H9 (cell line): ENCODE measurements at places on chromosomes 4 and X. TPM values are rescaled to one million over a fixed set of nuclear protein-coding genes. Genes with fewer than 3 reads are reported as not detected.

EGF gene
- 1.1 and 1.5 TPM in 2 replicates for total RNA-seq

BEX1 gene
- total RNA-seq = 48.1 and 51.7 TPM in 2 replicates

SLC10A4 gene
- total RNA-seq = 1.6 and 1.7 TPM in 2 replicates

REELD1 gene
- not detected in 2 replicates for total RNA-seq

ETDA gene
- total RNA-seq = not detected in 2 replicates

BEX5 gene
- 7.5 and 7.7 TPM in 2 replicates for total RNA-seq

SLC9A6 gene
- 12.3 and 12.8 TPM in 2 replicates for total RNA-seq

MAGEA11 gene
- not detected in 2 replicates for total RNA-seq

ASB11 gene
- not detected in 2 replicates for total RNA-seq

TRIM61 gene
- total RNA-seq = 0.52 and 0.68 TPM in 2 replicates

GASK1B gene
- total RNA-seq = not detected in 2 replicates

RXFP1 gene
- total RNA-seq = 0.15 and 0.17 TPM in 2 replicates

SCML1 gene
- 1.3 and 1.6 TPM in 2 replicates for total RNA-seq

MRPL1 gene
- total RNA-seq = 39.0 and 46.2 TPM in 2 replicates

ANOS1 gene
- 51.0 and 54.9 TPM in 2 replicates for total RNA-seq

IL1RAPL1 gene
- total RNA-seq = 0.31 and 0.33 TPM in 2 replicates
